GM18507 (cell line): ENCODE measurements at places on chromosomes 7 and 10.
A peak's percentile ranks its signal among the peaks of the same experiment; 100 is the strongest.

- DNase-seq: no peak
These were observed 48.7 kb downstream of the CH25H start for GRCh38 chr10:89158446-89158845.

- peak; percentile 33 for DNase-seq
These were observed at the start of gene GLI3 for GRCh38 chr7:42236976-42237810. Gene GLI3 (minus strand): TSS chr7:42237209. CDS start chr7:42223253, 13,956 bp downstream.

GRCh38 chr10:109178591-109178990, 744.7 kb downstream of the XPNPEP1 start:
- DNase-seq: no peak

DNA sequence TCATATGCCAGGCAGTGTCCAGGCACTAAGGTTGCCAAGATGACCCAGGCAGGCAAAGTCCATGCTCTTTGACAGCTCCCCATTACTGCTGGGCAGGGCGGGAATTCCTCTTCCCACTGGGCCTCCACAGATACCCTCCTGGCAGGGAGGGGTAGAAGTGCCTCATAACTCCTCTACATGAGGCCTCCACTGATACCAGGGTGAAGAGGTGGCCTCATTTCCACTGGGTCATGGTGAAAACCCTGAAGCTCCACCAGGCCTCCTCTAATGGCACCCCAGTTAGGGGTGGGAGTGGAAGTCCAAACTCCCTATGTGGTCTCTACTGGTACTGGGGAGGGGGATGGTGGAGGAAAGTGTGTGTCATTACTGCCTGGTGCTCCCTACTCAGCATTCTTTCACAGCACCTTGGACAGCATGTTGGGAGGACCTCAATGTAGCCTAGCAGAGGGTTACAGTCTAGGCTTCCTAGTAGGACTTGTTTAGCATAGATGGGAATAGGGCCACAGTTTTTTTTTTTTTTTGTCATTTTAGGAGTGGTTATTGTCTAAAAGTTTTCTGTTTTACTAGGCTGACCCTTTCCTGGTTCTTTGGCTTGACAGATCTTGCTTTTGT, 34.6 kb upstream of the GLCCI1 start:
- no peak for DNase-seq

DNA sequence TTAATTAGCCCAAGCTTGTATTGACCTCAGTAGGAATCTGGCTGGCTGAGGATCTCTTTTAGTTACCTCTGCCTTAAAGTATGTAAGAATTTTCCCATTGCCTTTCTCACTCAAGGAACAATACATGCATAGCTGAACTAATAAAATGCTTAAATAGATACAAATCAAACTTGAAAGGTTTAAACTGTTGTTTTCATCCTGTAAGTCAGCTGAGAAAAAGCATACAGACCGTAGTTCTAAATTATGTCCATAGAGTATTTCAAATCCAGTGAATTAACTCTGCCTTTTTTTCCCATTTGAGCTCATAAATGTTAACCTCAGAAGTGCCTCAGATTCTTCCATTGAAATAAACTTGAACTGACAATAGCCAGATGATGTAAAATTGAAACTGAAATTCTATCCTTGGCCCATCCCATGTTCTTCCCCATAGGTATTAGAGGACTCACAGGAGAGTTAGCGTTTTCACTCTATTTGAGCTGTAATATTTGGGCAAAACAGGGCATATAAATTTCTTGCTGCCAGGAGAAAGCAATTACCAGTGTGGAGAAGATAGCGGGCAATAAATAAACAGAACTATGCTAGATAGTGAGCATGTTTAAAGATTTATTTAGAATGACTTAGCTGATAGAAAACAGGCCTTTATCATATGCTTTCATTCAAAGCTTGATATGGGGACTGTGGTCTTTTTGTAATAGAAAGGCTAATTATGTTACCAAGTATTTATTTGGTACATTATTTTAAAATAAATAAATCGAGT, 163.7 kb downstream of the WNT2 start:
- no peak for DNase-seq

GRCh38 chr7:54260941-54261371, 281.2 kb upstream of the VSTM2A start:
- DNase-seq: no peak

- DNase-seq: no peak
These were observed 70.3 kb downstream of the MYL10 start for GRCh38 chr7:101558742-101559325.

DNA sequence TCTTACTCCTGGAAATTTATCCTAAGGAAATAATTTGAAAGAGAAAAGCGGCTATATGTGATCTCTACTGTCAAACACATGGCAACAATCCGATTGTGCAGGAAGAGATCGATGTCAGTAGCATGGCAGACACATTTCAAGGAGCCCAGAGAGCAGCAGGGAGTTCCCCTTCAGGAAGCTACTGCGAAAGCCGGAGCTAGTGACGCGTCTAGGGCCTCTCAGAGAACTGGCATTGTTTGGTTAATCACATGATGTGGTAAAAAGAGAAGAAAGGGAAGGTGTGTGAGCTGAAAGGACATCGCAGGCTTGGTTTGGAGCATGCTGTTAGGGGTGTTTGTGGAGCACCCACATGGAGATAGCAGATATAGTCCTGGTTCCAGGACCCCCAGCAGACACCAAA, 74.9 kb downstream of the BEND7 start:
- no peak for DNase-seq

DNA sequence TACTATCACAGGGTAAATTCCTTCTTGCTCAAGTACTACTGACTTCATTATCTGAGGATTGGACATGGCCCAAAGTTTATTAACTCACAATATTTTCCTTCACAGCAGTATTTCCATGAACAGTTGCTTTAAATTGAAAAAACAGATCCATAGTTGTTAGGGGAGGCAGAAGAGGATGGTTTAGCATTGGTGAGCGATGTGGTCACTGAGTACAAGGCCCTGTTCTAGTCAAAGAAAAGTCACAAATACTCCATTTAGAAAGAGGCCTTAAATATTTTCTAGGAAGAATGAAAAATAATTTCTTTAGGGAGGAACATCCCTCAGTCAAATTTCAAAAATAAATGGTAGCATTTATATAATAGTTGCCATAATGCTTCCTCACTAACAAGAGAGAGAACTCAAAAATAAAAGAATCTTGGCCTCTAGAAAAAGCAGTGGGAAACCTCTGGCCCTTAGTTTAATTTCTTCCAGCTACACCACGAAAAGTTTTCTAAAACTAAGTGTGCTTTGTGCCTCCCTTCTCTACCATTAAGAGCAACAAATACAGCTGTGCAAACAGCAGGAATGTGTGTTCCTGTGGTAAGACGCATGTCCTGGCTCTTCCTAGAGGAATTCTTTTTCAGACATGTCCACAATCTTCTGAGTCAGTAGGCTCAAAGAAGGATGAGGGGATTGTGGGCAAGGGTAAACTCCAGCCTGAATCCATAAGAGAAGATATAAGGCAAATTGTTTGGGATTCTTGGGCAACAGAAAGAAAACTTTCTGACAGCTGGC, 105.7 kb downstream of the HOXA1 start:
- DNase-seq: no peak

DNA sequence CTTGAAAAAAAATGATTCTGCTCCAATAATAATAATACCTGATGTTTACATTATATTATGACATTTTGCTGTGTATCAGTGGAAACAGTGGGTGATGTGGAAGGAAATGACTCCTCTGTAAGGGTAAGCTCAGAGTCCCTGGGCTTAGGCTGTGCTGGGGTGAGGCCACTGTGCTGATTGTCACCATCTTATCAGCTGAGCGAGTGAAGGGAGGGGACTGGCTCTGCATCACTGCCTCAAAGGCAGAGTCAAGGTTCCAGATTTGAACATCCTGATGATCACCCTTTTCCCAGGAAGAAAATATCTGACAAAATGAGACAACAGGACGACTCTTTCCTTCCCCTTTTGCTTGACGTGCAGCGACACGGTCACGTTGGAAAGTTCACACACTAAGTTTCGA, 24.0 kb upstream of the HABP2 start:
- DNase-seq: no peak

DNA sequence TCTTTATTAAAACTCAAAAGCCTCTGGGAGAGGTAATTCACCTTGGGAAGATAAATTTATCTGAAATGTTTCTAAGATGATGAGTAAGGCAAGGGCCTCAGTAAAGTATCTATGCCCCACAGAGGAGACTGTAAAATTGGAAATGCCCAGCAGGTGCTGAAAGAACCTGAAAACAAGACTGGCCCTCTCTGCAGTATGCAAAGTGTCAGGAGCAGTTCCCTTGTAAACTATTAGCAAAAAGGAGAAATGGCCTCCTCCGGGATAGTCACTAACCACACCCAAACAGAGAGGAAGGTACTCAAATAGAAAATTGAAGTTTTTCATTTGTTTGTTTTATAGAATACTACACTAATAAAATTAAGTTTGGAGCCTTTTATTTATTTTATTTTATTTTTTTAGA, 81.2 kb downstream of the FZD1 start:
- no peak for DNase-seq

DNA sequence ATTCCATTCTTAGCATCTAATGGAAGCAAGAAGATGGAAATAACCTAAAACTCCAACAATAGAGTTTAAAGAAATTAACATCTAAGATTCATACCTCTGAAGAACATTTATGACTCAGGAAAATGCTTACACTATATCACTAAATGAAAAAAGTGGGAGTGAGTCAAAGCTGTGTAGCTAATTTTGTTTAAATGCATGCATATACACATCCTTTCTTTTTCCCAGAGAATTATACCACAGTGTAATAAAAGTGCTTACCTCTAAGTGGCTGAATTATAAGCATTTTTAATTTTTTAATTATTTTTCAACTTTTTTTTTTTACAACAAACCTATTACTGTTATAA, 44.3 kb downstream of the CCDC71L start:
- DNase-seq: no peak

- no peak for DNase-seq
These were observed 16.1 kb upstream of the CAV2 start for GRCh38 chr7:116483271-116483942.

DNA sequence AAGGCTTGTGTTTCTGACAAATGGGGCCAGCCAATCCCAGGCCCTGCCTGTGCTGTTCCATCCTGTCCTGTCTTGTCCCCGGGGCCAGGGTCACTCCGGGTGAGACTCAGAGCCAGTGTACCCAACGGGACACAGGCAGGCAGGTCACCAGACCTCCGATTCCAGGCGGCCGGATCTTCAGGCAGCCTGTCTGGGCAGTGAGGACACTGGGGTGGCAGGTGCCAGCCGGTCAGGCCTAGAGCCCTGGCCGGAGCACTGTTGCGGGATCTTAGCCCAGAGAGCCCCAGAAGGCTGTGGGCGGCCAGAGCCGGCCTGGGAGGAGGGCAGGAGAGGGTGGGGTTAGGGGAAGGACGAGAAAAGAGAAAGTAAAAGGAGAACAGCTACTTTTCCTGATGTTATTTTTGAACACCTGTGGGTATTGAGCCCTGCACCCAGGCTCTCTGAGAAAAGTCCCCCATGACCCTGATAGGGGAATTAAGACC, 134.3 kb upstream of the TNRC18 start:
- no peak for DNase-seq

GRCh38 chr10:71133710-71134686, 78.4 kb upstream of the UNC5B start:
- no peak for DNase-seq

GRCh38 chr10:118496525-118496924, 98.9 kb downstream of the PRLHR start:
- no peak for DNase-seq

- no peak for DNase-seq
These were observed 224.4 kb downstream of the C7orf25 start for GRCh38 chr7:42687211-42688055.

DNA sequence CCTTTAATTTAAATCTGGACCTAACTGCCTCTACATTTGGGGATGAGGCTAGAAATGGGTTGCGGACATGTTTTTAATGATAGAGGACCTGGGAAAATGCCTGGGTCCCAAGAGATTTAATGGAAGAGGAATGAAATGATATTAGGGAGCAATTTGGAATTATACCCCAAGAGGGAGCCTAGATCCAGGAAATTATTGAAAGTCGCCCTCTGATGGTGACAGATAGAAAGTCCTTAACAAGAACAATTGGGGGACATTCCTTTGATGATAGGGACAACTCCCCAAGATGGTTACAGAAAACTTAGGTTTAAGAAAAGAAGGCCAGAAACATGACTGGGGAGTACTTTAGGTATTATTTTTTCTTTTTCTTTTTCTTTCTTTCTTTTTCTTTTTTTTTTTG, 9.5 kb upstream of the TSGA13 start:
- peak; percentile 8 for DNase-seq

- DNase-seq: no peak
These were observed 62.3 kb upstream of the TMEM254 start for GRCh38 chr10:80015911-80016830.

DNA sequence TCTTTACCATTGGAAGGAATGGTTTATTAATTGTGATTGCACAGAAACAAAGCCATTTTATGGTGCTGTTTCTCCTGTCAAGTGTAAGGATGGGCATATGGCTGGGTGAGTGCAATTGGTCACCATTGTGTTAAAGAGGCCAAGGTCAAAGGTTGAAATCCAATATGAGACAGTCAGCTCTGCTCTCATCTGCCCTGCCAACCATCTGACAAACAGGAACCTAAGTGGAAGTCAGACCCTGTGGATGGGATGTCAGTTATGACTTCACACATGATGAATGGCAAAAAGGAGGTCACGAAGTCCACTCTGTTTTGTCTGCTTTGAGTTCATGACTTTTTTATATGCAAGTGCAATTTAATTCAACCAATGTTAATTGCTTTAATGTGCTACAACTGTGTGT, 172.7 kb upstream of the TMEM229A start:
- no peak for DNase-seq

- no peak for DNase-seq
These were observed 32.5 kb upstream of the OCM2 start for GRCh38 chr7:98022531-98022930.

DNA sequence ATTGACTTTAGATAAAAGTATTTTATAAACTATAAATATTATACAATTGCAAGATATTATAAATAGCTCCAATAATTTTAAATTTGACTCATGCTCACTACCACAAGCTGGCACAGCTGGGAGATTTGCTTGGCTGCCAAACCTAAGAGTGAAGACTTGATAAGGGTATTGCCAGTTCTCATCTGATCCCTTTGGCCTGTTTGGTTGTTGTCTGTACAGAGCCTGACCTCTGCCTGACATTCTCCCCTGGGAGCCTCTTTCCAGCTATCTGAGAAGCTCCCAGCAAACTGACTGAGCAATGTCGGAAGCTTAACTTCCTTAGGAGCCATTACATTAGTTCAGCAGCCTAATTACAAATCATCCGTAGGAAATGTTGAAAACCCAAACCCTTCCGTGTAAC, 10.2 kb upstream of the LMOD2 start:
- DNase-seq: no peak

DNA sequence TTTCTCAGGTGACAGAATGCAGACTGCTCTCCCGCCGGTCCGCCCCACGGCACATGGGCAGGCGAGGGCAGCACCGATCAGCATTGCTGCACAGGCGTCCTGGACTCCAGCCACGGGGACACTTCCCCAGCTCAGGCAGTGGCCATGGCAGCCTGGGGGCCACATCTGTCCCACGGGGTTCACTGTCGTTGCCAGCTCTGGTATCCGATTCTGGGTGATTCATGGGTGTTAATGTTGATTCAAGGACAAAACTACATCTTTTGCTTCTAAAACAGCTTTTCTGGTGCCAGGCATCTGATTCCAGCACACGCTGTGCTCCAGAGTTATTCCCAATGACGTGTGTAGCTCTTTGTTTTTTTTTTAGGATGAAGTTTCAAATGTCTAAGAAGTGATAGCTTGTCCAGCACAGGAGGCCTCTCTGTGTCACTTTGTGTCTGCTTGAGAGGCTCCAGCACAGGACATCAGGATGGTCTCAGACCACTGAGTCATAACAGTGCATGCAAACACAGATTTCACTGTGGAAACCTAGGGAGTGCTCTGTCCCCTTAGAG, 218.0 kb downstream of the WDR37 start:
- no peak for DNase-seq

- no peak for DNase-seq
These were observed 2.4 kb downstream of the BNIP3 start for GRCh38 chr10:131979336-131979735.

- no peak for DNase-seq
These were observed 412.5 kb upstream of the LRGUK start for GRCh38 chr7:133714654-133715053.
